ENCODE measurements at places on chromosomes 5 and 9. TPM values are rescaled to one million over a fixed set of nuclear protein-coding genes. Genes with fewer than 3 reads are reported as not detected.

- H3K27ac ChIP-seq, result no peak overlapping the region
- no peaks in the 10 kb centered on the region for H3K4me1 ChIP-seq
Observed at GRCh38 chr9:22238809-22239684, 207.6 kb upstream of the DMRTA1 start.

GRCh38 chr5:139014726-139015125 lies 139.6 kb upstream of the LRRTM2 start:
- no peak overlapping the region for H3K4me3 ChIP-seq
- no peaks in the 10 kb centered on the region for H3K4me1 ChIP-seq
- no peaks in the 10 kb centered on the region for H3K27me3 ChIP-seq
- H3K36me3 ChIP-seq, result peaks cover 15% of the 10 kb centered on the region
- DNase-seq, result no peak

DNA sequence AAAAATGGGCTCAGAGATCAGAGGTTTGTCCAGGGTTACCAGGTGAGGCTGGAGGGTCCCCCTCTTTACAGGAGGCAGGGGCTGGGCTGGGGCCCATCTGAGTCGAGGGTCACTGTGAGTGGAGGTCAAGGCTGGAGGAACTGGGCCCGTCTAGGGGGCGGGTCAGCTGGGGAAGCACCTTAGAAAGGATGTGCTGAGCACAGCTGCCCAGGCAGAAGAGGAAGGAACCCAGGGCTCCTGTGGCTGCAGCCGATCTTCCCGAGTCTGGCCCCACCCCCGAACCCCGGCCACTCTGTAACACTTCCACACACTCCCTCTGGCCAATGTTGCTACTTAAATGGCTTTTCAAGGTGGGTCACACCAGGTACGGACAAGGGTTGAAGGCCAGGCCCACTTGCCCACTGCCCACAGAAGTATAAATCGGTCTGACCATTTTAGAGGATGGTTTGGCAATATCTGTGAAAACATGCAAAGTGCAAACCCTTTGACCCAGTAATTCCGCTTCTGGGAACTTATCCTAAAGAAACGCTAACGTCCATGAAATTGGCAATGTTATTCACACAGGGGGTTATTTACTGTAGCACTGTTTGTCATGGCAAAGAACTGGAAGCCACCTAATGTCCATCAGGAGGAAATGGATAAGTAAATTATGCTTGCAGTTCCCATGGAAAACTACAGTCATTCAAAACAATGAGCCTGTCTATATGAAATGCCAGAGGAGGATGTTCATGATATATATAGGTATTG lies 30.5 kb upstream of the EEIG1 start:
- H3K27ac ChIP-seq, result no peak overlapping the region
- no peaks in the 10 kb centered on the region for H3K36me3 ChIP-seq
- H3K27me3 ChIP-seq, result no peaks in the 10 kb centered on the region

DNA sequence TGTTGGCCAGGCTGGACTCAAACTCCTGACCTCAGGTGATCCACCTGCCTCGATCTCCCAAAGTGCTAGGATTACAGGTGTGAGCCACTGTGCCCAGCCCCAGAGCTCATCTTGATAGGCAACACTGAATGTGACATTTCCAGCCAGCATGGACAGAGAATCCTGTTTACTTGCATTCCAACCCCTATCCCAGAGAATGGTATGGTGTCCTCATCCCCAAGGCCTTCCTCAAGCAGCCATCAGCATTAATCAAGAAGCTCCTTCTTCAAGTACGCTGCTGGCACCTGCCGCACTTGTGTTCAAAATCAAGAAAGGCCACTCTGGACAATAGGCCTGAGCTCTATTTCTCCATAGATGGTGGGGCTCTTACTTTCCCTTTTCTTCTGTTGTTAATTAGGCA lies 40.2 kb downstream of the STARD4 start:
- no peaks in the 10 kb centered on the region for H3K4me1 ChIP-seq
- no peak overlapping the region for H3K27ac ChIP-seq
- H3K36me3 ChIP-seq, result no peaks in the 10 kb centered on the region
- H3K4me3 ChIP-seq, result no peak overlapping the region
- DNase-seq, result no peak

- no peak overlapping the region for H3K27ac ChIP-seq
- no peaks in the 10 kb centered on the region for H3K36me3 ChIP-seq
- no peak for DNase-seq
- H3K4me1 ChIP-seq, result no peaks in the 10 kb centered on the region
- H3K27me3 ChIP-seq, result peaks cover 3% of the 10 kb centered on the region
Observed at GRCh38 chr5:35470866-35471265, 146.8 kb upstream of the SPEF2 start.

DNA sequence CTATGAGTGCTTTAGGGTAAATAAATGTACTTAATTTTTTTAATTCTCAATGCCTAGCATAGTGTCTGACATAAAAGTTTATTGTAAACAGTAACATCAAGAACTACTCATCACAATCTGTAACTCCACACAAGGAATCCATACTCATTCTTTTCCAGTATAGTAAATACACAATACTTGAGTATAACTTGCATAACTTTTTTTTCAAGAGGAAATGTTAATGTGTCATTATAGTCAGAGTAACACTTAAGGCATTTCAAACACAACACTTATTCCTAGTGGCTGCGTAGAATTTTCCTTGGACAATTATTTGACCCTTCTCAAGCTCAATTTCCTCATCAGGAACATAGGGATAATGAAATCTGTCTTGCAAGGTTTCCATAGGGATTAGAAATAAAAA lies 584.3 kb downstream of the CAAP1 start:
- no peaks in the 10 kb centered on the region for H3K27me3 ChIP-seq
- no peak for DNase-seq
- no peak overlapping the region for H3K4me3 ChIP-seq
- H3K4me1 ChIP-seq, result no peaks in the 10 kb centered on the region
- no peak overlapping the region for H3K27ac ChIP-seq
- H3K36me3 ChIP-seq, result no peaks in the 10 kb centered on the region

DNA sequence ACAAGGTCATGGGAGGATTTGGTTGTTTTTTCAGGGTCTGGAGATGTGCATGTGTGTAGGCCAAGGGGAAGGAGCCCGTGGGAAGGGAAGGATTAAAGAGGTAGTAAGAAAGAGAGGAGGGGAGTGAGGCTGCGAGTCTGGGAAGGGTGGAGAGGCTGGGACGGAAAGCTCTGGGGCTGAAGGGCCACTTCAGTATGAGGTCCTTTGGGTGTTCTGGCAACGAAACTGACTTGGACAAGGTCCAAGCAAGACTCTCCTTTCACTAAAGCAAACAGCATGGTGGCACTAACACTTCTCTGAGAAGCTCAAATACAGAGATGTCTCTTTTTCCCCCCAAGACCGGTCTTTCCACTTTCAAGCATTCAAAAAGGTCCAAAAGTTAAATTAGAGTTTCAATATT lies 394.5 kb downstream of the ARHGEF28 start:
- H3K27ac ChIP-seq, result peak overlapping the region; percentile 25
- H3K27me3 ChIP-seq, result peaks cover 12% of the 10 kb centered on the region
- no peak for DNase-seq

GRCh38 chr5:67989456-67989855 lies 226.1 kb upstream of the PIK3R1 start:
- H3K4me1 ChIP-seq, result peaks cover 41% of the 10 kb centered on the region
- H3K27me3 ChIP-seq, result no peaks in the 10 kb centered on the region
- DNase-seq, result no peak
- peak overlapping the region; percentile 13 for H3K27ac ChIP-seq
- no peaks in the 10 kb centered on the region for H3K36me3 ChIP-seq

Gene C7
- 175 TPM for total RNA-seq

- peak overlapping the region; percentile 84 for H3K27ac ChIP-seq
- DNase-seq, result no peak
- H3K36me3 ChIP-seq, result no peaks in the 10 kb centered on the region
- H3K27me3 ChIP-seq, result no peaks in the 10 kb centered on the region
- H3K4me1 ChIP-seq, result peaks cover 50% of the 10 kb centered on the region
Observed at GRCh38 chr9:124258607-124259157, 933 bp downstream of the NEK6 start.

DNA sequence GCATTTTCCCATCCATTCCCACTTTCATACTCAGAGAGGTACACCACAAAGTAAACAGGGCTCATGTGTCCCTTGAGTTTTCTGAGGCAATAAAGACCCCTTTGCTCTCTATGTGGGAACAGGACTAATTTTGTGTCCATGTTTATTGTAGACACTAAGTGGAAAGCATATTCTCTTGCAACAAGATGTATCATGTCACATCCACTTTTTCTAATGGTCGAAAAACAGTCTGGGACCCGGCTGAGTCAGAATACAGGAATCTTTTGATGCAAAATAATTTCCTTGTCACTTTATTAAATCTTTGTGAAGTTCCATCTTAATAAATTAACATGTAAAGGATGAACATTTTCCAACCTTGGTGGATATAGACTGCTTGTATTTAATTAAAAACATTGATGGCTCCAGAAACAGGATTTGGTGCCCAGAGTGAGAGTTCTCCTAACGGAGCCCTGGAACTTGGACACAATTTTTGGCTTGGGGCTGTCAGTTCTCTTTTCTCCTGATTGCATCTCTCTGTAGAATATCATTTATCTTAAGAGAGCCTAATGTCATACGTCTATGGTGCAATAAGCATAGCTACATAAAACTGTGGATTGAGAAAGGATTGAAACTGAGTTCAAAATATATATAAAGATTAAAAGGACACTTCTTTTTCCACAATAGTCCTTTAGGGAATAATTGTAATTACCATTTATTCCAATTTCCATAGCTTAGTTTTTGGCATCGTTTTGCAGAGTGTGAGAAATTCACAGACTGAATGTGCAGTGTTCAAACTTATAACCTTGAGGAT lies 1116.7 kb upstream of the SEMA6A start:
- H3K27me3 ChIP-seq, result no peaks in the 10 kb centered on the region
- no peaks in the 10 kb centered on the region for H3K36me3 ChIP-seq
